ENCODE measurements at places on chromosomes 1 and 21.
A peak's percentile ranks its signal among the peaks of the same experiment; 100 is the strongest.

DNA sequence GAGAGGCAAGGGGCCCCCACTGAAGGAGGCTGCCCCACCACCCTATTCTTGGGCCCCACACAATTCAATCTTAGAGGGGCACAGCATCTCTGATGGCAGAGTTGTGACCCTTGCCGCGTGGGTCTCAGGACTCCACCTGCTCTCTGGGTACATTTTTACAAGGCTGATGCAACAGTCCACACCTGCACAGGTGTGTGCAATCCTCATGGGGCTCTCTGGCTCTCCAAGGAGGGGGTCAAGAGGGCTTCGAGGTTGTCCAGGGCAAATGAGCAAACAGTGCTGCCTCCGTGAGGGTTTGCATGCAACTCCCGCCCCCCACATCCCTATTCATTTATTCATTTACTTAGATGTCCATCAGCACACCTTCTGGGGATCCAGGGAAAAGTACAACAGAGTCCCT lies 81.6 kb upstream of the IFFO2 start:
- no peak for DNase-seq

- DNase-seq: no peak
These were observed 64.5 kb downstream of the LRRC40 start for GRCh38 chr1:70140894-70141293.

DNA sequence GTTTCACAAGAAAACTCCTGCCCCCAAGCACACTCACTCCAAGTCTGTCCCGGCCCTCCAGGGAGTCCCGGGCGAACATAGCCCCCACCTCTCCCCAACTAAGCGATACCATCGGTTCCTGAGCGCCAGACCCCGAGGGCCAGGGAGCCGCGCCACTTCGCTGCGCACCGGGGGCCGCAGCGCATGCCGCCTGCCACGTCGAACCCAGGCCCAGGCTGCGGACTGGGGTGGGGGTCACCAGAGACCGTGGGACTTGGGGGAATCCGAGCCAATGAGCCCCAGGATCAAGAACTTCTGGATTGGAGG lies 801 bp downstream of the RSPO1 start:
- no peak for DNase-seq

DNA sequence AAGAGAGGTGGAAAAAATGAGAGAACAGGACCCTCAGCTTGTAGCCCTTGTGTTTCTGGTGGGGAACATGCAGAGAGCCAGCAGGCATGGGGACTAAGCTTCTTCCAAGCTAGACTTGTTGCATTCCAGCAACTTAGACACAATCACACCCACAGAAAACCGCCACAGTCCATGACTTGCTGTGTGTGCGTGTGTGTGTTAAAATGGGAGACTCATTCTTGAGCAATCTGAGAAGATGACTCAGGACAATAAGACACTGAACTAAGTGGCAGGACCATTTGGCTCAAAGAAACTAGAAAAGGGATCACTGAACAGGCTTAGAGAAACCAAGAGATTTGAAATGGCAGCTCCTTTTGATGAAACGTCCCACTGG lies 78.0 kb downstream of the HLX start:
- DNase-seq: no peak

DNA sequence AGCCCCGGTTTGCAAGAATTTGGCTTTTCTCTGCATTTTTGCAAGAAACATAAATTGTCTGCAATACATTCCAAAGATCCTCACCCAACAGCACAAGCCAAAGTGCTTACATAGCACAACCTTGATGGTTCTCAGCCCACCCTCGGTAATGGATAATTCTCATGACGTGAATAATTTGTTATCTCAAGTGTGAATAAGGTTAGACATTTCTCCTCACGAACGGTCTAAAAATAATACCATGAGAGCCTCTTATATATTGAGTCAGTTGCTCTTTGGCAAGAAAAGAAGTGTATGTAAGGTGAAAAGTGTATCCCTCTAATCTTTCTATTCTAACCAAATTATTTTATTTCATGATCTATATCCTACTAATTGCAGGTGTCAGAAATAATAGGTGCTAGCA lies 33.3 kb downstream of the KRTAP19-8 start:
- DNase-seq: no peak

- DNase-seq: no peak
These were observed 369.8 kb upstream of the KAZN start for GRCh38 chr1:14228677-14229076.

GRCh38 chr1:58064166-58064565 lies 482.4 kb downstream of the OMA1 start:
- DNase-seq: no peak

DNA sequence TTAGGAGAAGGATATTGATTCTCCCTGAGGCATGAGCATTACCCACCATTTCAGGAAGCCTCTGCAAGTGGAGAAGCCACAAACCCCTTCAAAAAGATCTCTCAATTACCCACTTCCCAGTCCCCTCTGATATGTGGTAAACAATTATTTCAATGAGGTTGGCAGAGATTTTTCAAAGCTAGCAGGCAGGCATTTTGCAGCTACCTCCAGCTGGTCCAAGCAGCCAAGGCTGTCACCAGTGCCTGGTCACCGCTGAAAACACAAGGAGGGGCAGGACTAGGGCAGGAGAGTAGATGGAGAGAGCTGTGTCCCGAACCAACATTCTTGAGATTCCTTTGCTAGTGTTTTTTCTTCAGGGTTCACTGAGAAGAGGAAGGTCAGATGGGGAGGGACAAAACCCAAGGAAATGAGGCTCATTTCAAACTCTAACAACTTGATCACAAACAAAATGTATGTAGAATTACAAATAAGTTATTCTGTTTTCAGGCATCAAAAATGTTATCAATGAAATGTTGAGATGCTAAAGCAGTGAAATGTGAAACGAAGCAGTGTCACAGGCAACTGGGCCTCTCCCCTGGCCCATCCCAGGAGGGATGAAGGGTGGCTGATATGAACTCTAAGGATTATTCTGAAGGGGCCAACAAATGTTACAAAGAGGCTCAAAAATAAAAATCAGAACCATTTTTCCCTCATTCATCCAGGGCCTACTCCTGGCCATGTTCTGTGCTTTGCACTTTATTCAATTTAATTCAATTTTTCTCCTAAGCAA lies 22.3 kb downstream of the APP start:
- no peak for DNase-seq

GRCh38 chr1:187987236-187987776 lies 1158.6 kb downstream of the PLA2G4A start:
- no peak for DNase-seq

- DNase-seq: no peak
These were observed 6.9 kb downstream of the CTTNBP2NL start for GRCh38 chr1:112402682-112403643.

DNA sequence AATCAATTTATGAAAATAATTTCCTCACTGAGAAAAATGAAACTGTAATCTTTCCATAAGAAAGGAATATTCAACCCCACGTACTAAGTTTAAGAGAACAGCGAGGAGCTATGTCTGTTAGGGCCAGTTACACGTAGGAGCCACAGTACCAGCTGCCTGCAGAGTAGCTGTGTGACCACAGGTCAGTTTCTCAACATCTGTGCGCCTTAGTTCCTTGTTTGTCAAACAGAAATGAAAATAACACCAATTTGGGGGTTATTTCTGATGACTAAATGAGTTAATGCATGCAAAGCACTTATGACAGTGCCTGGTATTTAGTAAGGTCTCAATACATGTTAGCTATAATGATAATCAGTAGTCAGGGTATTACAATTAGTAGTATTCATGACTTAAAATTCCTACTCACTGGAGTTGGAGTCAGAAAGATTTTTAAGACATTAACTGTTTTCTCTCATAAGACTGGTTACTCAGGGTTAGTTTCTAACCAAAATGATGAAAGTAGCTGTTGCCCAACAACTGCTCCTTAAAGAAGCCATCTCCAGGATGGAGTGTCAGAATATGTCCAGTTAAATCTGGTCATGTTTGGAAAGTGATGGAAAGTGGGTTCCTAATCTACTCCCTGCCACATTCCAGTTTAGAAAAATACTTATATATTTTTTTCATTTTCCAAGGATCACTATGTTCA lies 85.8 kb upstream of the ZNF648 start:
- no peak for DNase-seq

- no peak for DNase-seq
These were observed 37.2 kb upstream of the TRAPPC10 start for GRCh38 chr21:43974791-43975468.

DNA sequence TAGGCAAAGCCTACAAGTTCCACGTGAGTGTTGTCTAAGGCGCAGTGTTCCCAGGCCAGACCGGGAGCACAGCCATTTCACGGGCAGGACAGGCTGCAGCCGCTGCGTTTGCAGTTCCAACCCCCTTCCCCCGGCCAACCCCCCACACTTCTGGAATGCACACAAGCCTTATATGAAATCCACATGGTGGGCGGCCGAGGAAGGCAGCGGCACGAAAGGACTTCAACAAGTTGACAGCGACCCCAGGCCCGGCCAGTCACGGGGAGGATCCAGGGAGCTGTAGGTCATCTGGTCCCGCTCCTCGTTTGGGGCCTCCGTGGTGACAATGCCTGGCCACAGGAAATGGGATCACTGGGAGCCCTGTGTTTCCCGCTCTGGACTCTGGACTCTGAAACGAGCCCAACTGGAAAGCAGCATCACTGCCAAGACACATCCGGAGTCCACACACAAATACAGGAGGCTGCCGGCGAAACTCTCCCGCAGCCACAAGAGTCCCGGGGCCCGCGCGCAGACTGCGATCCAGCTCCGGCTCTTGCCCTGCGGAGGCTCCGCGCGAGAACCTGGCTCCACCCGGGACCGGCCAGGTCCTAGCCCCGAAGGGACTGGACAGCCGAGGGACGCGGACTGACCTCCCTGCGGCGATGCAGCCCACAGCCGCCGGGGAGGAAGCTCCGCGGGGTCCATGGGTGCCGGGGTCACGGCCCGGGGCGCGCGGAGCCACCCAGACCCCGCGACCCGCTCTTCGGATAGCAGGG lies 794 bp downstream of the NID1 start:
- no peak for DNase-seq

DNA sequence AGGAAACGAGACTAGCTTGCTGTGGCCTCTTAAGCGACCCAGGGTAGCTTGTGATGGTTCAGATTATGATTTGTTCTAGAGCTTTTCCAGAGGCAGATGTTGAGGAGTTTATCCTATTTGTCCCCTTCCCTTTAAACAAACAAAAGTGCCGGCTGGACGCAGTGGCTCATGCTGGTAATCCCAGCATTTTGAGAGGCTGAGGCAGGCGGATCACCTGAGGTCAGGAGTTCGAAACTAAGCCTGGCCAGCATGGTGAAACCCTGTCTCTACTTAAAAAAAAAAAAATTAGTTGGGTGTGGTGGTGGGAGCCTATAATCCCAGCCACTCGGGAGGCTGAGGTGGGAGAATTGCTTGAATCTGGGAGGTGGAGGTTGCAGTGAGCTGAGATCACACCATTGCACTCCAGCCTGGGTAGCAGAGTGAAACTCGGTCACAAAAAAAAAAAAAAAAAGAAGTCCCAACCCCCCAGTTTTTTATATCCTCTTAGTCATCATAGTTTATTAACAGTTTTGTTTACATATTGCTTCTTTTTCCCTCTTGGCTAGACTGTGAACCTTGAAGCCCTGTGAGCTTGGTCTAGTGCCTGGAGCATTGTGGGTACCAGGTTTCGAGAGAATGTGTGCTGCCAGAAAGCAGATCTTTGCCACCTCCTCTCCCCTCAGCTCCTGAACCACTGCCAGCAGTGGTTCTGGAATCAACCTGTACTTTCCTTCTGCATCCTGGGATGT lies 29.8 kb downstream of the MAPKAPK2 start:
- DNase-seq: no peak

- DNase-seq: no peak
These were observed 69.9 kb upstream of the USP25 start for GRCh38 chr21:15659753-15660422.

DNA sequence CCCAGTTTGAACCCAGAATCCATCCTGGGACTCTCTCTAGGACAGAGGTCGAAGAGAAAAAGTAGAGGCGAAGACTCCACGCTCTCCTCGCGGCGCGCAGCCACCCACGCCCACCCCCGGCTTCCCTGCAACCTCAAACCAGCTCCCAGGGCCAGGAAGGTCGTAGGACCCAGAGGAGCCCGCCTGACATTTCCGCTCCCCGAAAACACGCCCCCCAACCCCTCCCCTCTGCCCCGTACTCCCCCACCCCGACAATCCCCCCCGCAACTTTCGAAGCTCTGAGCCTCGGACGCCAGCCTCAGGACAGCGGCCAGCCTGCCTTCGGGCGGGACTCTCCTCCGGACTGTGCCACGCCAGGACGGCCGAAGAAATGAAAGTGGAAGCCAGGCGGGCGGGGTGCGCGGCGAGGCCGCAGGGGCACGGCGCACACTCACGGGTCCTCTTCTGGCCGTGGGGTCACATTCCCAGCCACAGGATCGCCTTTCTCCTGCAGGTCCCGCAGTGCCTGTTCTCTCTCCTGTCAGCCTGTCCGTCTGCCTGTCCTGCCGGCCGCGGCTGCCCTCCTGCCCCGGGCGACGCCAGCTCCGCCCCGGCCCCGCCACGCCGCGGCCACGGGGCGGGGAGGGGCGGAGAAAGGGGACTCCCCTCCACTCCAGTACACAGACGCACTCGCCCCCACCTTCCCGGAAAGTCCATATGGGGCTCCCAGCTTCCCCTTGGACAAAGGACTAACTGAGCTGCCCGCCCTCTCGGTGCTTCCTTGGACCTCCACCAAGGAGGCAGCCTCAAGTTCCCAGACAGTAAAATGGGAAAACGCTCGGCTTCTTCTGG lies at the start of gene MOB3C:
Gene MOB3C, minus strand, starts transcription at position 535 of the 831 bp plus-strand sequence. CDS start 3,490 bp downstream, outside the sequence.
- peak; percentile 46 for DNase-seq

GRCh38 chr1:186829686-186830587 lies 1.2 kb downstream of the PLA2G4A start:
- no peak for DNase-seq

- no peak for DNase-seq
These were observed 14.8 kb upstream of the SLC45A1 start for GRCh38 chr1:8303141-8303540.

DNA sequence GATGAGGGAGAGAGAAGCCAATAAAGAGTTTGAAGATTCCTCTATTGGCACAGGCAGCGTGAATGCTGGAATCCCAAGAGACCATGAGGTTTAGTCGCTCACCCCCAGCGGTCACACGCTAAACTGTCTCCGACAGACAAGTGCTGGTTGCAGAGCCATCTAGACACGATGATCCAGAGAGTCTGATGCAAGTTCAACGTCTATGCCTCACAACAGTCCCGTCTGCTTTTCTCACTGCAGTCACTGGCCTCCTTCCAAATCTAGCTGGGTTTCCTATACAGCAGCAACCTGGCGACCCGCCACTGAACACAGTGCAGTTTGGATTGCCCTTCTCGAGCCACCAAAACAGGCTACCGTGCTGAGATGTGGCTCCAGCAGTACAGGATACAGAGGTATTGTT lies 98.6 kb upstream of the KRTAP19-8 start:
- DNase-seq: no peak

GRCh38 chr1:179785031-179785431 lies 41.9 kb downstream of the FAM163A start:
- no peak for DNase-seq

DNA sequence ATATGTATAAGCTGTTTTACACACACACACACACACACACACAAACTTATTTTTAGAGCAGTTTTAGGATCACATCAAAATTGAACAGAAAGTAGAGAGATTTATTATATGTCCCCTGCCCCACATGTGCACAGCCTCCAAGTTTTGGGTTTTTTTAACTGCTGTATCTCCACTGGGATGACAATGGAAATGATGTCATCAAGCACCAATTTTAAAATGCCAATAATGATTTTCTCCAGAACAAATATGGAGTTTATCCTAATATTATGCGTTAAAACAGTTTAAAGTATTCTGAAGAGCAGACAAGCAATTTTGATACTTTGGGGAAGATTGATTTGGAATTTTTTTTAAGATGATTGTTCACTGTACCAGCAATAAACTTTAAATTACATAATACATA lies 56.7 kb downstream of the GFI1 start:
- DNase-seq: no peak

GRCh38 chr21:25149022-25149421 lies 458.3 kb downstream of the MRPL39 start:
- DNase-seq: no peak

- no peak for DNase-seq
These were observed 21.4 kb downstream of the COLGALT2 start for GRCh38 chr1:184016169-184016568.

Measured in activated T-cell treated with anti-CD3 and anti-CD28 coated beads for 24 hours (primary cell).